ENCODE measurements at places on chromosomes 6 and 20. TPM values are rescaled to one million over a fixed set of nuclear protein-coding genes. Genes with fewer than 3 reads are reported as not detected.

DEFB132 gene
- not detected for total RNA-seq

- no peak overlapping the region for H3K27ac ChIP-seq
- H3K27me3 ChIP-seq = no peaks in the 10 kb centered on the region
- no peak for DNase-seq
- H3K36me3 ChIP-seq = peaks cover 2% of the 10 kb centered on the region
- H3K4me3 ChIP-seq = no peak overlapping the region
- peaks cover 13% of the 10 kb centered on the region for H3K4me1 ChIP-seq
These were observed 3.9 kb downstream of the ZMYND8 start for GRCh38 chr20:47352332-47353238.

KIAA0408 gene
- 1.4 TPM for total RNA-seq

DNA sequence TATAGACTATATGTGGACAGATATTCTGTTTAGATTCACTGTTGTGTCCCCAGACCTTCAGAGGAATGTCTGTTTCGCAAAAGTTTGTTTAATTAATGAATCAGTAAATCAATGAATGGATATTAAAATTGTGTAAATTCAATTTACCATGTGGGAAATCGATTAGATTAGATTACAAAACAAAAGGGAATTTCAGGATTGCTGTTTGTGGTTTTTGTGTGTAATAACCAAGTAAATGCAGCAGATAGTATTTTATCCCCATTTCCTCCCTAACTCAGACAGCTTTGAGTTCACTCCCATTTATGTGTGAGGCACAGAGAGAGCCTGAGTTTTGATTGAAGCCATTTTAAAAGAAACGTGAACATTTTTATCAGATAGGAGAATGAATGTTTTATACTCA, 214.8 kb downstream of the ADGB start:
- H3K4me3 ChIP-seq = no peak overlapping the region
- DNase-seq = no peak
- no peaks in the 10 kb centered on the region for H3K36me3 ChIP-seq
- peaks cover 11% of the 10 kb centered on the region for H3K4me1 ChIP-seq

DNA sequence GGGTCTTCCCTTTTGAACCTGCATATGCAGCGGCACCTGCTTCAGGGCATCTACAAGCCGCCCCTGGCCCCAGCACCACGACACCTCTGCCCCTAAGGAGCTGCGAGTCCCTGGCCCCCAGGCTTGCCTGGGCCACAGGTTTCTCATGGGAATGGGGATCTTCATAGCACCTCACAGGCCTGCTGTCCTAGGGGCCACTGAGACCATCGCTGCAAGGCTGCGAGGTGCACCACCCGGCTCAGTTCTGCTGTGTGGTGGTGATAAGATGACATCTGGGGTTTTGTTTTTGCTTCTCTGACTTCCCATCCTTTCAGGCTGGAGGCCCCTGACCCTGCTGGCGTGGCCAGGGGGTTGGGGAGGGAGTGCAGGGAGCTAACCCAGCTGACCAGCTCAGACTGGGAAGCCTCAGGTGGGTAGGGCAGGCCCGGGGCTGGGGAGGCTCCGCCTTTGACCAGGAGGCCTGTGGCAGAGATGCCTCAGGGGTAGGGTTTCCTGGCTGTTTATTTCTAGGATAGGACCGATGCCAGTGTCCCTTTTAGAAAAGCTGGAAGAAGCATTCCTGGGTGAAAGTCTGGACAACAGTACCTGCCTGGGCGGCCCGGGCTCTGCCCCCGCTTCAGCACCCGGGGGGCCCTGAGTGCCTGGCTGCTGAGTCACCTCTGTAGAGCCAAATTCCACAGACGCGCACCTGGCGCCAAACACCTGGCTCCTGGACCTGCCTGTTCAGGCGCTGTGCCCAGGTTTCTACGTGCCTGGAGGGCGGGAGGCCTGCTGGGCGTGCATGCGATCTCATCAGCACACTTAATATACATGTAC, 264.7 kb downstream of the DLL1 start:
- H3K27ac ChIP-seq = no peak overlapping the region
- H3K4me3 ChIP-seq = no peak overlapping the region
- H3K4me1 ChIP-seq = peaks cover 3% of the 10 kb centered on the region
- peaks cover 10% of the 10 kb centered on the region for H3K27me3 ChIP-seq
- DNase-seq = no peak

PNPLA1 gene
- total RNA-seq = not detected

DNA sequence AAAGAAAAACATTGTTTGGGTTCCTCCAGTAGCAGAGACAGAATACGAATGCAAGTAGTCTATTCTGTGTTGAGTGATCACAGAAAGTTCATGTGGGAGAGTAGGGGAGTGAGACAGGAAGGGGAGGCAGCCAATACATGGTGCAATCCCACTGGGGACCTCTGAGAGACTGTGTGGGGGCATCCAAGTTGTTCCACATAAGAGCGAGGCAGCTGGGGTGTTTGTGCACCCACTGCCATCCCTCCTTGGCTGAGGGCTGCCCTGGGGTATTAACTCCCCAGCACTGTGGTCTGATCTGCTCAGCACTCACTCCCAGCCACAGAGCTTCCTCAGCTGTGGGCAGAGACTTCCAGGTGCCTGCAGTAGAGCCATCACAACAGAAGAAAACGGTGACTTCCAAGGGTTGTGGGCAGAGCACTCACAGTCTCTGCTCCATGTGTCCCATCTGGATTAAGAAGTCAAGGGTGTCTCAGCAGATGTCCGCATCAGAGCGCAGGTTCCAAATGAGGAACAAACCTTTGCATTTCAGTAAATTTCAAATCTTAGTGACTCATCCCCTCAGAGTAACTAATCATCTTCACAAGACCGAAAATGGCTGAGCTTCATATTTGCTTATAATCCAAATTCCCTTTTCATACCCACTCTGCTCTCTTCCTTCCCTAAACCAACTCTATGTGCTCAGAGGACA, 101.9 kb upstream of the NAA20 start:
- H3K27me3 ChIP-seq = no peaks in the 10 kb centered on the region
- no peaks in the 10 kb centered on the region for H3K4me1 ChIP-seq
- H3K36me3 ChIP-seq = no peaks in the 10 kb centered on the region
- no peak overlapping the region for H3K4me3 ChIP-seq
- no peak for DNase-seq

- no peak overlapping the region for H3K4me3 ChIP-seq
- H3K27ac ChIP-seq = no peak overlapping the region
- peaks cover 3% of the 10 kb centered on the region for H3K4me1 ChIP-seq
- no peaks in the 10 kb centered on the region for H3K36me3 ChIP-seq
- no peak for DNase-seq
These were observed 1.6 kb upstream of the ARMC2 start for GRCh38 chr6:108846628-108847027.

DNA sequence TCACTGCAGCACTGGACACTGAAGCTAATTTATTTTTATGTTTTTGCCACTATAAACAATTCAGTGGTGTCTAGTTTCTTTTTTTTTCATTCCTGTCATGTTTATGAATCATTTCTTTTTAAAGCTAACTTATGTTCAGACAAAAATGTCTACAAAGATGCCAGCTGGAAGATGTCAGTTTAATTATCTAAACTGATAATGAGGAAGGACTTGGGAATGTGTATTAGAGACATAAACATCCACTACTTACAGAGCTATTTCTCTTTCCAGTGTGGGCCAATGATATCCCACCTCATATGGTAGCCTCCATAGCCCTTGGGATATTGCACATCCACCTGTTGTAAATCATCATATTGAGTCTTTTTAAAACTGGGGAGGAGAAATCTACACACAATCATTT, 132.1 kb upstream of the FAM184A start:
- no peak overlapping the region for H3K4me3 ChIP-seq
- H3K36me3 ChIP-seq = no peaks in the 10 kb centered on the region
- H3K27ac ChIP-seq = no peak overlapping the region
- H3K27me3 ChIP-seq = no peaks in the 10 kb centered on the region

- peak overlapping the region; percentile 24 for H3K27ac ChIP-seq
- no peak for DNase-seq
- peak overlapping the region; percentile 14 for H3K4me3 ChIP-seq
- peaks cover 4% of the 10 kb centered on the region for H3K4me1 ChIP-seq
These were observed 6.2 kb downstream of the COL9A3 start for GRCh38 chr20:62822788-62823651.

- H3K27me3 ChIP-seq = no peaks in the 10 kb centered on the region
- H3K4me1 ChIP-seq = peaks cover 25% of the 10 kb centered on the region
- H3K27ac ChIP-seq = peak overlapping the region; percentile 89
- peaks cover 9% of the 10 kb centered on the region for H3K36me3 ChIP-seq
These were observed 270.8 kb downstream of the CDKAL1 start for GRCh38 chr6:20805021-20805420.

DNA sequence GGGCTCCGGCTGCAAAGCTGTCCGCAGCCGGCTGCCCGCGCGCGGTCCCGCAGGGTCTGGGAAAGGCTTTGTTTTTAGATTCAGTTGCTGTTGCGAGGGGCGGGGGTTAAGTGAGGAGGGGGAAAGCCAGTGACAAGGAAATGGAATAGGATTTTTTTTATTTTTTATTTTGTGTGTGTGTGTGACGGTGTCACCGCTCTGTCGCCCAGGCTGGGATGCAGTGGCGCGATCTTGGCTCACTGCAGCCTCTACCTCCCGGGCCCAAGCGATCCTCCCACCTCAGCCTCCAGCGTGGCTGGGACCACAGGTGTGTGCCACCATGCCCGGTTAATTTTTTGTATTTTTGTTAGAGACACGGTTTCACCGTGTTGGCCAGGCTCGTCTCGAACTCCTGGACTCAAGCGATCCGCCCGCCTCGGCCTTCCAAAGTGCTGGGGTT, 615 bp upstream of the UBE2J1 start:
- DNase-seq = no peak
- H3K27ac ChIP-seq = peak overlapping the region; percentile 95
- H3K4me1 ChIP-seq = peaks cover 32% of the 10 kb centered on the region
- H3K36me3 ChIP-seq = peaks cover 2% of the 10 kb centered on the region
- peak overlapping the region; percentile 60 for H3K4me3 ChIP-seq
